SK-N-DZ (cell line): ENCODE measurements at places on chromosomes 1 and 21.
A peak's percentile ranks its signal among the peaks of the same experiment; 100 is the strongest.

- no peak for DNase-seq
Observed at GRCh38 chr1:89855413-89856123, 34.7 kb downstream of the LRRC8D start.

DNA sequence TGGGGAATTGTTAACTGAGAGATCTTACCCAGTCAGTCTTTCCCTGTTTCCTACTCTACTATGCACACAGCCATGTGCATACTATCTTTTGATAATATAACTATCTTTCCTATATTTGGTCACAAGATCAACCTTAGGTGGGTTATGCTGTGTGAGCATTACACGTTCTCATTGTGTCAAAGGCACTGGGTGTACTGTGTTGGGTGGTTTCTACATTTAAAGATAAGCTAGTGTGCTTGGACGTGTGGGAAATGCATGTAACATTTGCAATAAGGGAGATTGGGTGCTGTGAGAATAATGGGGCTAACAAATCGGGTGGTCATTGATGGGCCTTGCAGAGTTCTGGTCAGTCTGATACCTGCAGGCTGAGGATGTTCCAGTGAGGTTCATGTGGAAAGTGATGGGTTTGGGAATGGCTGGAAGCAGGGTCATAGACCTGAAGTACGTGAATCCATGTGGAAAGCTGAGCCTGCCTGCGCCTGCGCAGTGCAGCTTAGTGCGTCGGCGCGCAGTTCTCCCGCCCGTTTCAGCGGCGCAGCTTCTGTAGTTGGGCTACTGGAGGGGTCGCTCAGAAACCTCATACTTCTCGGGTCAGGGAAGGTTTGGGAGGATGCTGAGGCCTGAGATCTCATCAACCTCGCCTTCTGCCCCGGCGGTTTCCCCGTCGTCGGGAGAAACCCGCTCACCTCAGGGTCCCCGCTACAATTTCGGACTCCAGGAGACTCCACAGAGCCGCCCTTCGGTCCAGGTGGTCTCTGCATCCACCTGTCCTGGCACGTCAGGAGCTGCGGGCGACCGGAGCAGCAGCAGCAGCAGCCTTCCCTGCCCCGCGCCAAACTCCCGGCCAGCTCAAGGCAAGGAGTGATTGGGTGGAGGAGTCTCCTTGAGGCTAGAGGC lies at the start of gene MSH4:
Gene MSH4, plus strand, starts transcription at position 507 of the 897 bp plus-strand sequence. Its CDS starts 104 bp downstream, at position 611.
- no peak for DNase-seq

DNA sequence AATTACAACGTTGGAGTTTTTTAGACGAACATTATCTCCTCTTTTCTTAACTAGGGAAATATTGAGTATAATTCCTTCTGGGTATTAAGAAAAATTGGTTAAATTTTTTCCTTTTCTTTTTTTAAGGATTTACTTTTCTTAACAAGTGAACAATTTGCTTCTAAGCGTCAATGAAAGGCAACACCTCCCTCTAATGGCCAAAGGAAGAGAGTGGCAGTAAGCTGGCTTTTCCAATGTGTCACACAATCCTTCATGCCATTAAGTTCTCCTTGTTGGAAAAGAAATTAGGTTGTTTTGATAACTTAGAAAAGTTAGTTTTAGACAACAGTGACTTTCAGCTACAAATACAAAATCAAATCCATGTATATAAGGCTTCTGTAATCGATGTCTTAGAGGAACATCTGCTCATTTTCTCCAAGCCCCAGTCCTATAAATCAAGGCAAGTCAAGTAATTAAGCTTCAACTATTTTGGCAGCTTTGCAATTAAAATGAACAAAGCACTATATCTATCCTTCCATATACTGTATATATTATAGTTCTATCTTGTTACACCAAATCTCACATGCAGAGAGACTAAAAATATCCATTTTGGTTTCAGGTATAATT lies 62.8 kb downstream of the EDEM3 start:
- peak; percentile 39 for DNase-seq

DNA sequence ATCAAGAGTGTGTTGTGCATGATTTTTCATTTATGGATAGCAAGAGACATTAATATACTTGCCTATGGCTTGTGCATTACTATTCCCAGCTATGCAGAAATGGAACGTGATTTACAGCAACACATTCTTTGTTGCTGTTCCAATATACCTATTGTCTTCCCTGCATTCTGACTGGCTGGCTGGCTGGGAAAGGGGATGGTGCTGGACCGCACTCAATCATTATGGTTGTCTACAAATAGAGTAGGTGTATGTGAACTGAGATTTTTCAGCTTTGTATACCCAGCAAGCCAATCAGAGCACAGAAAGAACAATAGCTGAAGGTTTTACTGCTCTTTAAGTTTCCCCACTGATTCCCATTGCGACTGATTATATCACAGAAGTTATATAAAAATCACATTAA lies 167.5 kb downstream of the ATG4C start:
- no peak for DNase-seq

- peak; percentile 31 for DNase-seq
Observed at GRCh38 chr1:18783705-18784481, 75.6 kb downstream of the TAS1R2 start.

DNA sequence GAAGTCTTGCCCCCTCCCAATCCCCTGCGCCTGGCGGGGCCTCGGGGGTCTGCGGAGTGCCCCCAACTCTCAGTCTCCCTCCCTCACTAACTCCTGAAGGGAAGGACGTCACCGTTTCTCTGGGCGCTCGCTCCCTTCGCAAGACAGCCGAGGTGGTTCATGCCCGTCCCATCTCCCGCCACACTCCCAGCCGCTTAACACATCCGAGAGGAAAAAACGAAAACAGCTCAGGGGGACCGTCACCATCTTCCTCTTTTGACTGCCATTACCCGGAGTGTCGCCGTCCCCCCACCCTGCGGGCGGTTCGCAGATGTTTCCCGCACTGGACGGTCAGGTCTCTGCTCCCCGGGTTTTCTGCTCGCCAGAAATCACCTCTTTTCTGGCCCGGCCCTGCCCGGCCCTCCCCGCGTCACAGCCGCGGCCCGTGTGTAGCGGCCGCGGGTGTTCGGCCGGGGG lies 532 bp downstream of the ERO1B start:
- DNase-seq: peak; percentile 29

DNA sequence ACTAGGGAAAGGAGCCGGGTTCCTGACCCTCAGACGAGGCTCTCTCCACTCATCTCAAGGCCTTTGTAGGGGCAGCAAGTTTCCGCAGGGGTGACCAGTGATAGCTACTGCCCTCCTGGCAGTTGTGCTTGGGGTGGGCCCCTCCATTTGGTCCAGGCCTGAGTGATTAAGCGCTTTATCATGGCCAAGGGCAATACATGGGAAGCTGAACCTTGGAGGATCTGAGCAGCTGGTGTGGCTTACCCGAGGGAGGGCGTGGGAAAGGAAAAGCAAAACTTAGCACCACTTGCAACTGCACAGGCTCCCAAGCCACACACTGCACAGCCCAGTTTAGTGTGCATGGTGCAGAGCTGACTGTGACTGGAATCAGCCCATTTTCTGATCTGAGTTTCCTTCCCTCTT lies 47.8 kb downstream of the GADD45A start:
- no peak for DNase-seq

DNA sequence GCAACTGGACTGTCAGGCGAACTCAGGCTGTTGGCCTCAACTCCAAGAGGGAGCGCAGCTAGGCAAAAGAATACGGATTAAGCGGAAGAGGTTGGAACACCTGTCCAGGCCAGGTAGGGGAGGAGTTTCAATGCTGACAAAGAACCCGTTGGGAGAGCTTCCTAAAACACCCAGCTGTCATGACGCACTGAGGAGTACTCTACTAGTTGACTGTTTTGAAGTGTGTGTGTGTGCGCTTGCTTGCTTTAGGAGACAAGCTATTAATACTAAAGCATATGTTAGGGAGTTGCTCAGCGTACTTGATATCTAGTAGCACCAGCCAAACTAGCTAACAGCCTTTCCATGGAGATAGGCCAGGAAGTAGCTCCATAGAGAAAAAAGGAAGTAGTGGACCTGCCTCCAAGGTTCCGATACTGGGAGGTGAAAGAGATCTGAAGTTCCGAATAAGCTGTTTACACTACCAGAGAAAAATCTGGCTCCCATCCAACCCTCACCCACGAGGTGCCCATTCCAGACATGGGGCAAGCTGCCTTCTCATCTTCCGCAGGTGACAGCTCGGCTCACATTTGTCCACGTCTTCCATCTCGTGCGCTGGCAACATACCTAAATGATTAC lies 974 bp upstream of the FNBP1L start:
- DNase-seq: no peak
